Liver (tissue), 10 donors: ENCODE measurements at places on chromosomes 16 and 17. TPM values are rescaled to one million over a fixed set of nuclear protein-coding genes. Genes with fewer than 3 reads are reported as not detected.

GRCh38 chr16:55494994-55495421, 13.9 kb upstream of the LPCAT2 start:
- no peak for DNase-seq

- no peak for DNase-seq
Measured at GRCh38 chr16:14428043-14428442, 202.0 kb downstream of the PARN start.

Gene CPHXL2
- not detected for total RNA-seq

- DNase-seq, result no peak
Measured at GRCh38 chr16:87196661-87197060, 120.5 kb downstream of the C16orf95 start.

DNA sequence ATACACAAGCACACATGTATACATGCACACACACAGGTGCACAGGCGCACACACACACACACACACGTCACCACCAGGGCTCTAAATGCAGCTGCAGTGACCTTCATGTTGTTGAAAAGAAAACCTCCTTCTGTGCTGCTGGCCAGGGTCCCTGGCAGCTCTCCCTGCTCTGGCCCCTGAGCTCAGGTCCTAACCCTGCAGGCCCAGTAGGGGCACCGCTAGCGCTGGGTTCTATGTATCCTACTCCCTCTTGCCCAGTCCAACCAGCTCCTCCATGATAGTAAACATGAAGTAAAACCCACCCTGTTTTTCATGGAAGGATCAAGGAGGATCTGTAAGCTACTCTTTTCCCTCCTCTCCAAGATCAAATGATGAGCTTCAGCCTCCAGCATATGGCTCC, 172.8 kb downstream of the RBFOX3 start:
- DNase-seq, result no peak

Gene KDM6B
- 11.5 TPM for total RNA-seq

DNA sequence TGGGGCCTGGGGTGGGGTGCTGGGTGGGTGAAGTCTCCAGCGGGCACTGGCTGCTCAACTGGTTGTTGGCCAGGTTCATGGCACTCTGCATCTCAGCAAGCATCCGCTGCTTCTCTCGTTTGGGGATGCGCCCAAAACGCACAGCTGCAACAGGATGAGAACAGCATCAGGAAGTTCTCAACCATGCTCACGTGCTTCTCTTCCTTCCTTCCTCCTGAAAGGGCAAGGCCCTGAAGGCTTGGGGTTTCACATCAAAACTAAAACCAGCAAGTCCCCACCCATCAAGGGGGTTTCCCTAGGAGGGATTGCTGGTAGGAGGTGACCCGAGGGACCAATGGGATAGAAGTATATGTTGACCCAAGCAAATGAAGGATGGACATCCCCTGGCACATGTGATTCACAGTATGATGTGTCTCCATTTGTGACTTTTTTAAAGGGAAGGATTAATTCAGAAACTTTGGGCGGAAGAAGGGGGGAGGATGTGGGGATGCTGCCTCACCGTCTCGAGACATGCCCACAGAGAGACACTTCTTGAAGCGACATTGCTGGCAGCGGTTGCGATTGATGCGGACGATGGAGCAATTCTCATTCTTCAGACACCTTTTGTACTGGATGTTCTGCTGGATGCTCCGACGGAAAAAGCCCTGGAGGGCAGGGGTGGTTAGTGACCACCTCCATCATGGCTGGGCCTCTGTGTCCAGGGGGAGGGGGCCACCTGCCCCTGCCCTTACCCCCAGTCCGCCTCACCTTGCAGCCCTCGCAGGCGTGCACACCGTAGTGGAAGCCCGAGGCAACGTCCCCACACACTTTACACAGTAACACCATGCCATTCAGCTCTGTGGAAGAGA, 4.2 kb downstream of the NR1D1 start:
- no peak for DNase-seq

DNA sequence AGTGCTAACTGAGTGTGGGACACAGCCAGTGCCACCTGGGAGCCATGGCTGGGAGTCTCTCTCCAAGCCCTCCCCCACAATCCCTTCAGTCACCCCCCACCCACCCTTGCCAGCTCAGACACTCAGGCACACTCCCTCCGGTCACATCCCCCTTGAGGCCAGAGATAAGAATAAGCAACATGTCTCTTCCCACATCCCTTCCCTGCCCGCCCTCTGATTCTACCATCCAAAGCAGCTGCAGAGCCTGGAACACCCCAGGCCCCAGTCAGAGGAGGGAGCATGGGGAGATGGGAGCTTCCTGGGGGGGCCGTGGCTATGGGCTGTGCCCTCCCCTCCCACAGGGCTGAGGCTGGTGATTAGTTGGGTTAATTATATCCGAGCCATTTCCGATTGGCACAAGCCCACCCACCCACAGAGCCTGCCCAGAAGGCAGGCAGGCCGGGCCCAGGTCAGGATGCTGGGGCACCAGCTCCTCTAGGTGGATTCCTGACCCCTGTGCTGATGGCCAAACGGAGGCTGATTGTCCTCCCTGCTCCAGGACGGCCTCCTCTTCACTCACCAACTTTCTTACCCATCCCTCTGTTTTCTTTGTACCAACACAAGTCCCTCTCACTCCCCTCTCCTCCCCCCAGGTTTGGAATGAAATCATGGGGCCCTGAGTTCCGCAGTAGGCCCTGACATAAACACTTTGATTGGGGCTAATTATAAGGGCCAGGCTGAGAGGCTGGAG, 28.6 kb upstream of the MEIOC start:
- DNase-seq, result no peak

Gene NME3
- total RNA-seq, result 12.8 TPM

- DNase-seq, result no peak
Measured at GRCh38 chr17:40473573-40474365, 27.7 kb downstream of the TNS4 start.

Gene SULT1A2
- total RNA-seq, result 1.6 TPM

DNA sequence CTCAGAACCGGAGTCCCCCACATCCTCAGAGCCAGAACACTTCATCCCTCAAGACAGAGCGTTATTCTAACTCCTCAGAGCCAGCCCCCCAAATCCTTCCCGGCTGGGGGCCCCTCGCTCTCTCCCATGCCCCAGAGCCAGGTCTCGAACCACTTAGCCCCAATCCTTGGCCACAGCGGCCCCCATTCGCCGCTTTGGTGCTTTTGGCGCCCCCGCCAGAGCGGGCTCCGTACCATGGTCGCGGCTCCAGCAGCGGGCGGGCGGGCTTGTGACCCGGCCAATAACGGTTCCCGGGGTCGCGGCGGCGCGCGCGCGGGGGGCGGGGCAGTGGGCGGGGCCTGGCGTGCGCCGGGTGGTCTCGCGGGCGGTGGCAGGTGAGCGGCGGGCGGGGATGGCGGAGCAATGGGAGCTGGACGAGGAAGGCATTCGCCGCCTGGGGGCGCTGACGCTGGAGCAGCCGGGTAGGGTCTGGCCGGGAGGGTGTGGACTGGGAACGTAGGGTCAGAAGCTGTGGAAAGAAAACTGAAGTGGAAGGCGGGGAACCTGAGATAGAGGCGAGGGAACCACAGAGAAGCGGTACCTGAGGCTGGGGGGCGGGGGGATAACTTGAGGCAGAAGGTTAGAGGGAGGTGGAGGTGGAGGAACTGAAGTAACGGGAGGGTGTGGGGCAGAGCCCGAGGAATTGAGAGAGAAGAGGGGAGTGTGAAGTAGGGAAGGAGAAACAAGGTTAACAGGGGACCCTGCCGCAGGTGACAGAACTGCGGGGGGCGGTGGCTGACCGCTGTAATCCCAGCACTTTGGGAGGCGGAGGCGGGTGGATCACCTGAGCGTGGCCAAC, at the start of the genes KCTD19 and LRRC36:
Gene KCTD19 (minus strand): TSS at position 270 of the 838 bp plus-strand sequence. CDS start 34 bp downstream, at position 236.
Gene LRRC36 (plus strand): TSS at position 344 of the 838 bp plus-strand sequence. CDS start 48 bp downstream, at position 392.
- DNase-seq, result peak; percentile 72

DNA sequence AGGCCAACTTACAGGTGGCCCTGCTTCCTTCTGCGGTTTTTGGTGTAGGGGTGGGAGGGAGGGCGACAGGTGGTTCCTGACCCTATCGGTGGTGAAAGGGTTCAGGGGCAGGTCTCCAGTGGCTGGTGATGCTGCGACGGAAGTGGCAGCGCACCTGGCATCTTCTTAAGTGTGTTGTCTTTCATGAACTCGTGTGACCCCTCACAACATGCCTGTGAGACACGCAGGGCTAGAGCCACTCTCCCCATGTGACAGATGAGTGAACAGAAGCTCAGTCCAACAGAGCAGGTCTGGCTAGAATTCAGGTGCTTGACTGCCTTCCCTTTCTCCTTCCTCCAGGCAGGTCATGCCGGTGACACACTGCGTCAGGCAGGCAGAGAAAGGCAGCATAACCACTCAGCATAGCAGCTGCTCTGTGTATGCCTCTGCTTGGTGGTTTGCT, 8.0 kb downstream of the TNFAIP1 start:
- no peak for DNase-seq

Gene ZPBP2
- total RNA-seq, result not detected

- DNase-seq, result no peak
Measured at GRCh38 chr17:15351925-15352324, 10.5 kb upstream of the TEKT3 start.

DNA sequence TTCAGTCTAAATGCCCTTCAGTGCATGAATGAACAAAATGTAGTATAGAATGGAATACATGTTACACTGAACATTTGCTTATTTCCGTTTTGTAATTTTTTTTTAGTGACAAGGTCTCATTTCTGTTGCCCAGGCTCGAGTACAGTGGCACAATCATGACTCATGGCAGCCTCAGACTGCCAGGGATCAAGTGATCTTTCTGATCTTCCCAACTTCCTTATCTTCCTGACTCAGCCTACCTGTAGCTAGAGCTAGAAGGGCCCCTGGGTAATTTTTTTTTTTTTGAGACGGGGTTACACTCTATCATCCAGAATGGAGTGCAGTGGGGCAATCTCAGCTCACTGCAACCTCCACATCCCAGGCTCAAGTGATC, 7.3 kb upstream of the SLX4 start:
- DNase-seq, result no peak

DNA sequence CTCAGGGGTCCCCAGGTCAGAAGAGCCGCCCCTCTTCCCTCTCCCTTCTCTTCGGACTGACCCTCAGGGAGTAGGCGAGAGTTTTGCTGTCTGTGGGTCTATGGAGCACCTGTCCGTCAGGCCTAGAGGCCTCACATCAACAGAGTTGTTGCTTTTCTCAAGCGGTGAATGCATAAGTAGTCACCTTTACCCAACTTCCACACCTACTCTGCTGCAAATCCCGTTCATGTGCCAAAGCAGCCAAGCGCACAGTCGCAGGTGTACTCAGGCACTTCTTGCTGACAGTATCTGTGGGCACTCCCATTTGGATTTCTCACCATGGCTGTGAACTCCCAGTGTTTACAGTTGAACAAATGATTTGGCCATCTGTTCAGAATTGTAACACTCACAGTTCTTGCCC, 4.0 kb upstream of the FA2H start:
- no peak for DNase-seq

GRCh38 chr17:13943909-13944308, 125.4 kb upstream of the COX10 start:
- DNase-seq, result no peak

DNA sequence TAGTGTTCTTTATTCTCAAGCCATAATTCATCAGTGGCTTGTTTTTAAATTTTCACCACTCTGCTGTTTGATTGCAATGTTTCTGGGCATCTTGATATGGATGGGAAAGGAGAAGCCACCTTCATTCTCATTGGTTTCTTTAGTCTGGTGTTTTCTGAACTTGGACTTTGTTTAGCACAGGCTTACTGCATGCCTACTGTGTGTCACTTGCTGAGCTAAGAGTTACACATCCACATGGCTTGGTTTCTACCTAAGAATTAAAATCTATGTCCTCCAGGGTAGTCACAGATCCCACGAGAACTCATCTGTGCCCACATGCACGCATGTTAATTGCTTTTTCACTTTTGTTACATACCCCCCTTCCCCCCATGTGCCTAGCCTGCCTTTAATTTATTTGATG, 4.6 kb downstream of the CMIP start:
- no peak for DNase-seq

DNA sequence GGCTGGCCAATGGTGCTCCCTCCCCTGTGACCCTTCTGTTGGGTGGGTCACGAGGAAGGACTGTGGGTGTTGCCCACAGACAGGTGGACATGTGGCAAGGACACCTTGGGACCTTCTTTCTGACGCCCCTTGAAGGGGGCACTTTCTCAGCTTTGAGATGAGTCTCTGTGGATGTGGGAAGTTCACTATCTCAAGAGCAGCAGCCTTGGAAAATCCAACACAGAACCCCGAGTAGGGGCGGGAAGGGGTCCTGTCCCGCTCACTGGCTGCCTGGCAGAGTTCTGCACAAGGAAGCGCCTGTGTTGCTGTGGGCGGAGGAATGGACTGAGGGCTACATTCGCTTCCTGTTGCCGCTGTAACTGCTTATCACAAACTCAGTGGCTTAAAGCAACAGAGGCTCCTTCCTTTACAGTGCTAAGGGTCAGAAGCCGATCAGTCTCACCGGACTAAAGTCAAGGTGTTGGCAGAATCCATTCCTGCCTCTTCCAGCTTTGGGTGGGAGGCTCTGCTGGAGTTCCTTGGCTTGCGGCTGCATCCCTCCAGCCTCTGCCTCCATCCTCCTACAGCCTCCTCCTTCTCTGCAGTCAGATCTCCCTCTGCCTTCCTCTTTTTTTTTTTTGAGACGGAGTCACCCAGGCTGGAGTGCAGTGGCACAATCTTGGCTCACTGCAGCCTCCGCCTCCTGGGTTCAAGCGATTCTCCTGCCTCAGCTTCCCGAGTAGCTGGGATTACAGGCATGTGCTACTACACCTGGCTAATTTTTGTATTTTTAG, 305.2 kb downstream of the SEC14L1 start:
- DNase-seq, result no peak

DNA sequence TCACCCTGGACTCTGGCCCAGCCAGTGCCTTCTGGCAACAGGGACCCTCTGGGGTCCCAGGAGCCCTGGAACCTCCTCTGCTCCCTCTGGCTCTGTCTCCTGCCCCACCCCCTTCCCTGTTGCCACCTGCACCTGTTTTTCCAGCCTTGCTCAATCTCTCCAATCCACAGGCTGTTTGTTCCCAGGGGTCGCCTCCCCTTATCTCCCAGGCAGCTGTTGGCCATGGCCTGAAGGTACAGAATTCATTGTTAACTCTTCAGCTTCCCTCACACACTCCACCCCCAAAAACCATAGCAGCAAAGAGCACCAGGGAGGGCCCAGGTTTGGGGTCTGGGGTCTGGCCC, 39.3 kb upstream of the TOB1 start:
- DNase-seq, result peak; percentile 63

Gene NLE1
- 5.6 TPM for total RNA-seq

Gene P2RX5
- total RNA-seq, result 1.2 TPM

- peak; percentile 78 for DNase-seq
Measured at GRCh38 chr17:76540381-76541300, 797 bp downstream of the PRCD start.

GRCh38 chr16:66050991-66051390, 315.5 kb upstream of the CDH5 start:
- DNase-seq, result no peak

GRCh38 chr17:41516830-41517283, 1.8 kb downstream of the KRT15 start:
- DNase-seq, result no peak

GRCh38 chr16:77227745-77228144, 28.5 kb downstream of the SYCE1L start:
- DNase-seq, result no peak
